ENCODE measurements at places on chromosomes 1 and 21.

- no peak for DNase-seq
Measured at GRCh38 chr1:115837341-115837739, 3.6 kb downstream of the NHLH2 start.

GRCh38 chr21:43868461-43868860 lies 3.4 kb downstream of the AGPAT3 start:
- DNase-seq = no peak

DNA sequence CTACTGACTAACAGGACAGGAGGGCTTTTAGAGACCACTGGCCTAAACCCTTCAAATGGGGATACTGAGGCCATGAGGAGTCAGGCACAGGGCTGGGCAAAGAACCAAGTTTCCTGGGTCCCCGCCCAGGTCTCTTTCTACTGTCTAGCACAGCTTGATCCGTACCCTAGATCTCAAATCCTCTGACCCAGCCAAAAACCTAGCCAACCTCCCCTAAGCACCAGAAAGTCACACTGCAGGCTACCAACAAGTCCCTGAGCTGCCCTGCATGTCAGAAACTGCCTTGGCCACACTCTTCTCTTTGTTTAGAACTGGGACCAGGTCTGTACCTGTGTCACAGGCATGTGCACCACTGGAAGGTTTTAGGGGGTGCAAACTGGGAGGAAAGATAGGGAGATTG lies 33.6 kb downstream of the AHDC1 start:
- DNase-seq = no peak

GRCh38 chr1:97364086-97364485 lies 556.7 kb downstream of the DPYD start:
- DNase-seq = no peak

GRCh38 chr1:26838474-26839338 lies 12.2 kb downstream of the ZDHHC18 start:
- no peak for DNase-seq

DNA sequence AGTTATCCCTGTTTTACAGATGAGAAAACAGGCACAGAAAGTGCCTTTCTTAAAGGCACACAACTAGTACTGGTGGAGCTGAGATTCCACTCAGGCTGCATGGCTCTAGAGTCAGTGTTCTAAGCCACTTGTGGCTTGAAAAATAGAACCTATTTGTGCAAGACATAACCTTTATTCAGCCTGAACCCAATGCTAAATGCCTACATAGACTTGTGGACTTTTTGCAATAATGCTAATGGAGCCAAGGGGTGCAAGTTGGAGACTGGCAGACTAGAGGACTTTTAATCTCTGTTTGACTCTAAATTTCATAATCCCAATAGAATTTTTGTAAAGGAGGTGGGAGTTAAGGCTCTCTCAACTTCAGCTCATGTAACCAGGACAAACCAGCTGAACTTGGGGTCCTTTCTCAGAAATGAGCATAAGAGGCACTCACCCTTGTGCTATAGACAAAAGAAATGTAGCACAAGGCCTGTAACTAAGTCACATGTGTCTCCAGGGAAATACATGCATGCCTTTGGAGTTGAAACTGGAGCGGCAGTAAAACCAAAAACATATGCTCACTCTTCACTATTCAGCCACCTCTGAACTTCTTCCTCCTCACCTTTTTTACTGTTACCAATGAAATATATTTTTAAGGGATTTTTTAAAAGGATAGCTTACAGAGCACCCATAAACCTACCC lies 43.0 kb upstream of the AK4 start:
- DNase-seq = no peak

DNA sequence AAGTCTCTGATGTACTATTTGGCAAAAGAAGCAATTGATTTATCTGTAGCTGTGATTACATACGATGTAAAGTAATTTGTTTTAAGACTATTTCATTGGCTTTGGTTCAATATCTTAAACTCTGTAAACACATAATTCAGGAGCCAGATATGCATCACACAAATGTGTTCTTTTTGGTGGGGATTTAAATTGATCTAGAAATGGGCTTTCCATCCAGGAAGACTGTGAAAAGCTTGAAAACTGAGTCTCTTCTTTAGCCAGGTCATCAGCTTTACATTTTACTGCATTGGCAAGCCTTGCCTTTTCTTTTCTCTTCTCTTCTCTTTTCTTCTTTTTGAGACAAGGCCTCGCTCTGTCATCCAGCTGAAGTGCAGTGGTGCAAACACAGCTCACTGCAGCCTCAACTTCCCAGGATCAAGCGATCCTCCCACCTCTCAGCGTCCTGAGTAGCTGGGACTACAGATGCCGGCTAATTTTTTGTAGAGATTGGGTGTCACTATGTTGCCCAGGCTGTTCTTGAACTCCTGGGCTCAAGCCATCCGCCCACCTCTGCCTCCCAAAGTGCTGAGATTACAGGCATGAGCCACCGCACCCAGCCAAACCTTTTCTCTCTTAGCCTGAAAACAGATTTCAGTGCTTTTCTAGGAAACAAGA lies 1.4 kb downstream of the RCAN3 start:
- DNase-seq = no peak

DNA sequence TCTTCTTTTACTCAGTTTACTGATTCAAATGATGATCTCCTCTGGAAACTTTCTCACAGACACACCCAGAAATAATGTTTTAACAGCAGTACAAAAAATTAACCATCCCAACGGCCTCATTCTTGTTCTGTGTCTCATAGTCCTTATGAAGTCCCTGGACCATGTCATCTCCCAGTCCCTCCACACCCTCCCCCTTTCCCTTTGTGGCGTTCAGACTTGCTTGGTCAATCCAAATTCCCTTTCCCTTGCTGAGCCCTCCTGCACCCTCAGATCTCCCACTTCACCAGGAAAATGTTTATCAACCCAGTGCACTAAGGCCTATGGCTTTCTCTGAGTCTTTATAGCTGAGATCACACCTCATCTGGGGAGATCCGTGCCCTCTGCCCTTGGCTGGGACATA lies 85.9 kb downstream of the CENPF start:
- no peak for DNase-seq

- DNase-seq = no peak
Measured at GRCh38 chr1:9746651-9747050, 77.1 kb downstream of the CLSTN1 start.

- DNase-seq = no peak
Measured at GRCh38 chr1:201026836-201027235, 3.3 kb upstream of the KIF21B start.

GRCh38 chr21:37907076-37907475 lies 9.2 kb downstream of the KCNJ6 start:
- no peak for DNase-seq

DNA sequence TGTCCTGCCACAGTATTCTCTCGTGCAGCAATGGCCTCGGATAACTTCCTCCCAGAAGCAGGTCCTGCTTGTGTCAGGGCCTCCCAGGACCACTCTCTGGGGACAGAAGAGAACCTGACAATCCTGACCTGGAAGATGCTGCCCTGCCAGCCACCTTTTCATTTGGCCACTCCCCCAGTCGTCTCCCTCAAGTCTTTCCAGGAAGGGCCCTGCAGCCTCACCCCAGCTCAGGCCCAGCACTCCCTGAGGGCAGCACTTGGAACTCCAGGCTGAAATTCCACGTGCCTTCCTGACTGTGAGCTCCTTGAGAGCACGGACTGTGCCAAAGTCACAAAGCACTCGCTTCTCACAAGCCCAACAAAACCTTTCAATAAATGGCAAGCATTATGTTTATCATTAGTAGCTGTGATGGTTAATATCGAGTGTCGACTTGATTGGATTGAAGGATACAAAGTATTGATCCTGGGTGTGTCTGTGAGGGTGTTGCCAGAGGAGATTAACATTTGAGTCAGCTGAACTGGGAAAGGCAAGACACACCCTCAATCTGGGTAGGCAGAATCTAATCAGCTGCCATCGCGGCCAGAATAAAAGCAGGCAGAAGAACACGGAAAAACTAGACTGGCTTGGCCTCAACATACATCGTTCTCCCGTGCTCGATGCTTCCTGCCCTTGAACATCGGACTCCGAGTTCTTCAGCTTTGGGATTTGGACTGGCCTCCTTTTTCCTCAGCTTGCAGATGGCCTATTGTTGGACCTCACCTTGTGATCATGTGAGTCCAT lies 2.3 kb upstream of the CLEC20A start:
- no peak for DNase-seq

DNA sequence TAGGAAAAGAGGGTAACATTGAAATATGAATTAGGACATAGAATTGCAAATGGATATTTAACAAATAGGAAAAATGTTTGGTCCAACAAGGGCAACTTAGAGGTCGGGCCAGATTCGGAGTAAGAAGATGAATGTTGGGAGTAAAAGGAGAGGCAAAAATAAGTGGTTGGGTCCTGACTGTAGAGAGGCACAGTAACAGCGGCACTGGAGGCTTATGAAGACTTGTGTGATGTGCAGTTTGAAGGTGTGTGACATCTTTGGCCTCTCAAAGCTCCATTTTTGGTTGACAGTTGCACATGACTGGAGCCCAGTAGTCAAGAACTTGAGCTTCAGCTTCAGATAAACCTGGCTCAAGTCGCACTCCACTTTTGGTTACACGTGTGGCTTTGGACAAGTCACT lies 109.9 kb upstream of the PAXBP1 start:
- DNase-seq = no peak

- DNase-seq = no peak
Measured at GRCh38 chr1:229972600-229973296, 94.3 kb upstream of the GALNT2 start.

DNA sequence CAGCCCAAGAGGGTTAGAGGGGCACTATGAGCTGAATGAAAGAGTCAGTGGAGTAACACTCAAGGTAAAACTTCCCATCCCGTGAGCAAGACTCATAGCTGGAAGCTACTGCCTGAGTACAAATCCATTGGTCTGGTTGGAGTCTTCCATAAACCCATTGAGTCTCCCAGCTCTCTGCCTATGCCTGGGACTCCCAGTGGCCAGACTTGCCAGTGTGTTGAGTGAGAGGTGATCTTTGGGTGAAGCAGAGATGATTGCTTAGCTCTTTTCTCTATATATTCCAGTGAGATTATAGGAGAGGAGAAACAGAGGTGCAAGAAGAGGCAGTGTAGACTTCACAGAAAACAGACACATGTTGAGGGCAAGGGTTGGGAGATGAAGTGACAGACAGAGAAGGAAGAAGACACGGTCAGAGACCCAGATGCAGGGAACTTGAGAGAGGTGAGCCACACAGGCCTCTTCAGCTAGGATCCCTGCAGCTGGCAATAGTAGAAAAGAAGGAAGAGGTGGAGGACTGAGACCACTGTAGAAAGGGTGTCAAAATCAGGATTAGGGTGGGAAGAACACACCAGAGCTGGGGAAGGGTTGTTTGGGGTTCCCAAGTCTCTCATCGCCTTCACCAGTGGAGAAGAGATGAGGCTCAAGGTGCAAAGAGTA lies 3.7 kb downstream of the FOXD2 start:
- DNase-seq = no peak

DNA sequence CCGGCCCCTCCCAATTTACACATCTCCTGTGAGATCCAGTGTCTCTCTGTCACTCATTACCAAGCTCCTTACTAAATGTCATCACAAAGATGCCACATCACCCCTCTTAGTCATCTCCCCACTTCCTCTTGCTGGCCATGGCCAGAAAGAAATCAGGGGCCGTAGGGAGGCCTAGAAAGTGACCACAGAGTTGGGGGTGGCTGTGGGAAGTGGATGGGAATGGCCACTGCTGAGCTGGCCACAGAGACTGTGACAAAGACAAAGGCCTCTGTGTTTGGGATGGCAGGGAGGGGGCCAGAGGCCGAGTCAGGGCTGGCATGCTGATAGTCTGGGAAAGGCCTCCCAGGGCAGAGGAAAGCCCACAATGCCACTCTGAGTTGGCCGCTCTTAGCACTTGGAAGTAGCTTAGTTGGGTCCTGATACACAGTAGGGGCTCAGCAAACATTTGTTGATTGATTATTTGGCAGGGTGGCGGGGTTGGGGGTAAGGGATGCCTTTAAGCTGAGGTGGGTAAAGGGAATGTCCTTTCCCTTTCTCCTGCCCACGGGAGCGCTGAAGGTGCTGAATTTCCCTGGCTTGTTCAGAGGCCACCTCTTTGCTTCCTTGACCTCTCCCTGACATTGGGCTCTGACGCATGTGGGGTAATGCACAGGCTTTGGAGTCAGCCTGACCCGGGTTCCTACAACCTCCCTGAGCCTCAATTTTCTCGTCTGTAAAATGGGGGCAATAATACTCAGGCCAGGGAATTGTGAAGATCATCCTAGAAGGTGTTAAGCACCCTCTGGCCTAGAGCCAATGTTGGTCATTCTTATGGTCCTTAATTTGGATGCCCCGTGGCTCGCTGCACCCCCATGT lies 13.2 kb downstream of the NAV1 start:
- no peak for DNase-seq

DNA sequence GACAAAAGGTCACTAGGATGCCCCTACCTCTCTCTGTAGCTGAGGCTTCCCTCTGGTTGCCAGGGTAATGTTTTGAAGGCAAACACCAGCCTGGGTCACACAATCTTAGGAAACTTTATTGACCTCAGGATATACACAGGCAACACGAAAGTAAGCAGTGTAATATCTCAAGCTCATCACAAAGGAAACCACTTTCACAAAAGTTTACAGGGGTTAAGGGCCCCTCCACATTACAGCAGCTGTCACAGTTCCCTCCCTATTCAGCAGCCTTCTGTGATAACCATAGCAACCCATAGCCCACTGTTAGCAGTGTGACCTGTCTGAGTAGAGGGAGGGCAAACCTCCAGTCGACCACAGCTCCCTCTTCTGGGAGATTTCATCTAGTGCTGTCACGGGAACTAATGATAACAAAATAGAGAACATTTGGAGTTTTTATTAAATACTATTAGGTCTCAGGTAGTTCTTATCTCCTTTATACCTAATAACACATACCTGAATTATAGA lies 149.8 kb downstream of the PTPRC start:
- no peak for DNase-seq

- no peak for DNase-seq
Measured at GRCh38 chr1:211382182-211382713, 55.6 kb downstream of the TRAF5 start.

- no peak for DNase-seq
Measured at GRCh38 chr21:43911935-43912487, 47.0 kb downstream of the AGPAT3 start.

DNA sequence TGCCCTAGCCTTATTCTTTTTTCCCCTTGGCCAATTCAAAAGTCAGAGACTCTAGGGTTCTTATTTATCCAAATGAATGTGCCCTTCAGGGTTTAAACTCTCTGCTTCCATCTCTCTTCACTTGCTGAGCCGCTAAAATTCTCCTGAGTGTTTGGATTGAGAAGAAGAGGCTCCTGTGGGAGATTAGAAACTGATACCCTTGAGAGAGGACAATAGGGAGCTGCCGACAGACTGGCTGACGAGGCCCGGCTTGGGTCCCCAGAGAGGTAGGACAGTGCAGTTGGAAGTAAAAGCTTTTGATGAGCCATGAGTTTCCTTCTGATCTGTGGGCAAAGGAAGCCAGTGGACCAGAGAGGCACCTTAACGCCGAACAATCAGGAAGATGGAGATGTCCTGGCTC lies 41.3 kb upstream of the UBE2U start:
- DNase-seq = no peak

DNA sequence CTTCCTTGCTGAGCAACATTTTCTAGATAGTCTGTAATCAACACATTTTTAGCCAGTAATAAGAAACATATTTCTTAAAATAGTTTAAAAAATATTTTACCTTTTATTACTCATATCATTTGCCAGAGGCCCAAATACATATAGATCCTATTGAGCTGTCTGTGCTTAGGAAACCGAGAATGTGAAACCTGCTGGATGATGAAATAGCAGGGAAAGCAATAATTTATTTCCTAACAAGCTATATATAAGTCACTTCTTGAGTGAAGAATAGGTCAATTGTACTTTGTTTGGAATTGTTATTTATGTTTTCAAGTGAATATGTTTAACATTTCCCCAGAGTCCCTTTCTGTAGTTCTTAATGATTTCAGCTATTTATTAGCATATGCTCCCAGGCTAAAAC lies 339.9 kb upstream of the TMPRSS15 start:
- DNase-seq = no peak
